Kasumi-1 (cell line): ENCODE measurements at places on chromosomes 2 and 18.

GRCh38 chr2:105362862-105363591 lies 25.7 kb downstream of the C2orf49 start:
- no peak for DNase-seq

DNA sequence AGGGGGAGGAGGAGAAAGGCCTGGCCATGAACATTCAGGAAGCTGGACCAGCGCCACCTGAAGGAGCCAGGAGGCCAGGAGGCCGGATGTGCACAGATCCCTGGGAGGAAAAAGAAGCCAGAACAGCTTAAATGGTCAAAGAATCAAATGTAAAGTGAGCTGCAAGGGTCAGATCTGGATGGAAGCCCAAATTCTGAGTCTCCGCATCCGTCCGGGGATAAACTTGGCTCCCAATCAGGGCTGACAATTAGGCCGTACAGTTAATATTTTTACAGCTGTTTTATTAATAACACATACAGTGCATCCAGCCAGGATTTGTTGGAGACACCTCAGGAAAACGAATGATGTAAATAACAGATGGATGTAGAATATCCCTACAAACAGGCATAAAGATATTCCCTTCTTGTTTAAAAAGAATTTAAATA lies 495.1 kb upstream of the TCF4 start:
- DNase-seq = no peak

DNA sequence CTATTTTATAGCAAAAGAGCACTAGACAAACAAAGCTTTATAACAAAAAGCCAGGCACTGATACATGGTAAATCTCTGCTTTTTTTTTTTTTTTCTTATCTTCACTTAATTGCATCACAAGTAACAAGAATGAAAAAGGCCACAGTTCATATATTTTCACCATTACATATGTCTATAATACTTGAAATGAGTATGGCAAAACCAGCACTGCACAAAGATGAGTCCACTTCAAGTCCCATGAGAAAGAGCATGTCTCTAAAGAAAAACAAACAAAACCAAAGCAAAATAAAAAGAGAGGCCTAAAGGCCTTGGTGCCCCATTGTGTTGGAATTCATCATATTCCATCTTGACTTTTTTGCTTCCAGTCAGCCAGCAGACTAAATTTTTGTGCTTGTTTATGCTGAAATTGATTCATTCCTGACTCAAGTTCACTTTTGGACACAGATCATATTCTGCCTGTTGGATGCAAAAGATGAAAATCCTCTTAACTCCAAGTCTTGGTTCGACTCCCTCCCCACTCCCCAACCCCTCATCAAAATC lies 264.9 kb upstream of the CCDC68 start:
- no peak for DNase-seq

DNA sequence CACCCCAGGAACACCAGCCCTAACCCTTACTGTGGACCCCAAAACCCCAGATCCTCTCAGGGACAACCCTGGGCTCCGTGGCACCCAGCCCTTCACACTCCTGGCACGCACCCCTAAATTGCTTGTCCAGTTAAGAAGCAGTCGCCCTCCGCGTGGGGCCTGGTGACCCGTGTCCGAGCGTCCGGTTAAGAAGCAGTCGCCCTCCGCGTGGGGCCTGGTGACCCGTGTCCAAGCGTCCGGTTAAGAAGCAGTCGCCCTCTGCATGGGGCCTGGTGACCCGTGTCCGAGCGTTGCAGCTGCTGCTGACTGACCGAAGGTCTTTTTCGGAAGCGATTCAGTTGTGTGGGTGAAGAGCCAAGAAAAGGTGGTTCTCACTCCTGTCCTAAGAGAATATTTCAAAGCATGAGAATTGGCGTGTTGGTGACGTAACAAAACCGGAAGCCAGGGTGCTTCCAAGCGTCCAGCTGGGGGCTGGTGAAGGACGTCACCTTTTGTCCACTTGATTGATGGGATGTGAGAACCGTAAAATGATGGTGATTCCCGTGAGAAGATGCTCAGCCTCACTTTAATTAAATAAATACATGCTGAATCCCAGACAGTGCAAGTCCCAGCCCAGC lies 70.5 kb downstream of the KCNG2 start:
- DNase-seq = no peak

DNA sequence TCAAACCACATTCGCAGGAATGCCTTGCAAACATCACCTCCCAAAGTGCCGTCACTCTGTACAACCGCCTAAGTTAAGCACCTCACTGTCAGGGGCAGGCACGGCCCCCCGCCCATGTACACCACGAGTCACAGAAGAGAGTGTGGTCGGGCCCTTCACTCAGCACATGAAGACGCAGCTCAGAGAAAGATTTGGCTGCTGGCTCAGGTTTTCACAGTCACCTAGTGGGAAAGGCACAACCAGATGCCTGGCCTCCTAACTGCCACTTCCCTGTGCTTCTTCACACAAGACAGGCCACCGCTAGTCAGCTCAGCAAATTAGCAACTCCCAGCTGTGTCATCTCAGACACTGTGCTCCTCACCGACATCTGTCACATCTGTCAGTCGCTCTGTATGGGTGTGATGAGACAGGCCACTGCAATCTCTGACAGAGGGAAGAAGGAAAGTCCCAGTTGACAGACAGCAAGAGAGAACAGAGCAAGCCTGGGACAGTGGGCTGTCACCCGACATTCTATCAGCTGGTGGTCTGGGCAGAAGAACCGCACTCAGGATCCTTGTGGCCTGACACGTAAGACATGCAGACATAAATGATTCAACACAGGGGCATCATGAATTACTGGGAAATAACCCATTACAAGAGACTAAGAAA lies 60.8 kb downstream of the CRACDL start:
- no peak for DNase-seq

DNA sequence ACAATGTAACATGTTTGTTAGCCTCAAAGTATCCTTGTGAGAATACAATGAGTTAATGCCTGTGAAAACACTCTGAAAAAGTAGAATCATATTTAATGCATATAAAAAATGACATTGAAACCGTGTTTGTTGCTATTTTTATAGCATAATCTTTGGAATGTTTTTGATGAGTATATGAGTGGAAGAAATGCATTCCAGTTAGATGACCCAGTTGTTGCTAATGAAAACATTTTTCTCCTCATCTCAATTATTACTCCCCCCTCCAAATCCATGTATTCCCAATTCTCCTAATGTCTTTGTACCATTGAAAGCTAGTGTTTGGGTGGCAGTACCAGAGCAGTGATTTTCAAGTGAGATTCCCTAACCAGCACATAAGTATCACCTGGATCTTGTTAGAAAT lies 67.1 kb upstream of the DSEL start:
- no peak for DNase-seq

DNA sequence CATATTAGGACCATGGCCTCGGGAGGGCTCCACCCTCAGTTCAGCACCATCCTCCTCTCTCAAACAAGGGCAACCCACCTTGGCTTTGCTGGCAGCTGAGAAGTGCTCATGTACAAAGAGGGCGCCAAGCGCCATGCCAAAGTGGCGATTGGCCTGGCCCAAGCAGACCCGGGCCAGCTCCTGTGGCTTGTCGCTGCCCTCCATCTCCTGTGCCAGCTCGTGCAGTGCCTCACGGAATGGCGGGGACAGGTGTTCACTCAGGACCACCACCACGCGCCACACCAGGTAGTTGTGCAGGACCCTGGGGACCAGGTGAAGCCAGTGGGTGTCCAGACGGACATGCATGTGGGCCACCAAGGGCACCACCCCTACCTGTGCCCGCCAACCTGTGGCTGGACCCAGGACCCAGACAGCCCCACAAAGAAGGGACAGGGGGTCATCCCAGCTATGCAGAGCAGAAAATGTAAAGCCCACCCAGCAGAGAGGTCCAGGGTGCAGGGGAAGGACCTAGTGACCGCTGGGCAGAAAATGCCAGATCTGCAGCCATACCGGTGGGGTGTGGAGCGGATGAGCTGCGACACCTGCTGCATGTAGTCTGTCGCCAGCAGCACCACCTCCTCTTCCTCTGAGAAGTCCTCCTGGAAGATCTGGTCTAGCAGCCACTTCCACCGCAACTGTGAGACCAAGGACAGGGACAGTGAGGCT lies 3.6 kb downstream of the ECEL1 start:
- DNase-seq = no peak

DNA sequence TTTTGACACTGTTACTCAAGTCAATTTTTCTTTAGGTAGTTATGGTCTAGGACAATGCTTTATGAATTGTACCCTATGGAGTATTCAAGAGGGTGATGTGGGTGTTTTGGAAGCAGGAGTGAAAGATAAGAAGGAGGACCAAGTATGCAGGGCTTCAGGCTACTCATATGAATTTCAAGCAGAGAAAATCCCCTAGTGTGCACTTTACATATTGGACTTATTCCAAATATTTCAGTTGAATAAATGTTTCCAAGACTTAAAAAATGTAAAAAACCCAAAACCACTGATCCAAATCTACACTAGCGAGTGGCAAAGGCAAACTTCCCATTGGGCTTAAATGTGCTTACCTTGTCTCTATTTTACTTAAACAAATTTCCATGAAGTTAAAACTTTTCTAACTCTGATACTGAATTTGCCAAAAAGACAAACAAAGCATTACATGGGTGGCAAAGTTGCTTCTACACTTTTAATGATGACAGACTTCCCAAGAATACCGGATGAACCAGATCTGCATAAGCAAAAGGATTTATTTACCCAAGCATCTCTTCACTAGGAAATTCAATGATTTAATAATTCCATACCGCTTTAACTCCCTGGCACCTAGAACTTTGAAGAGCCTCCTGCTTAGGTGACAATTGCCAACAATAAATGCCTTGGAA lies 1233.5 kb upstream of the NXPH2 start:
- no peak for DNase-seq

DNA sequence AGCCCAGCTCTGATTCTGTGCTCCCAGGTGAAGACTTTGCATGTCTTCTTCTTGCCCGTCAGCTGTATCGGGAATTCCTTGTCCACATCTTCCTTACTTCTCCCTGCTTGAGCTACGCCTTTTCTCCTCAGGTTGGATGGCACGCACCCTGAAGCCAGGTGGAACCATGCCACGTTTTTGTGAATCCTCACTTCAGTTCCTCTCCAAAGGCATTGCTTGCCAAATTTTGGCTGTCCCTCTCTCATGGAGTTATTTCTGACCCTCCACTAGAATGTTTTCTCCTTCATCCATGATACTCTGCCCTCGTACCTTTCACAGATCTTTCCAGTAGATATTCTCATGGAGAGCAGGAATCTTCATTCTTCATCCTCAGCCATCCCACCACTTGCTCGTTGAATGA lies 20.2 kb downstream of the ZCCHC2 start:
- DNase-seq = no peak

DNA sequence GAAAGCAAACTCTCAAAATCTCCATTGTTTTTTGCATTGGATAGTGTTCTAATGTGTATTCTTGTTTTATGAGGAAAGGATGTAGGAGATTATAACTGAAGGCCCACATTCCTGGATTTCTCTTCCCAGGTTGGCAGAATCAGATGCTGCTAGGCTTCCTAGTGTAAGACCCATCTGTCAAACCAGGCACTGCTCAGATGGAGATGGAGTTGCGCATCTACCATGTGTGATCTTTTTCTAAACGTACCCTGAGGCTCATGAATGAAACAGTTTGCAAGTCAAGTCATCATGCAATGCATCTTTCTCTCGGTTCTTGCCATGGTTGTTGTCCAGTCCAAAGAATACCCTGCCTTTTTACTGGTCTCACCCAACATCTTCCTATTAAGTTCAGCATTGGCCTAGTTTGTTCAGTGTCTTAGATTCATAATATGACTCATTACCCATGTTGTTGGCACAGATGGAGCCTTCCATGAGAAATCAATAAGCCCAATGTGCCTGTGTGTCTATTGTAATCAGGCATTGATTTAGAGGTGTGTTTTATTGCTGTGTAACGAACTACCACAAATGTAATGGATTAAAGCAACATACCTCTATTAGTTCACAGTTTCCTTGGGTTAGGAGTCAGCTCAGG lies 127.4 kb downstream of the NYAP2 start:
- DNase-seq = no peak

DNA sequence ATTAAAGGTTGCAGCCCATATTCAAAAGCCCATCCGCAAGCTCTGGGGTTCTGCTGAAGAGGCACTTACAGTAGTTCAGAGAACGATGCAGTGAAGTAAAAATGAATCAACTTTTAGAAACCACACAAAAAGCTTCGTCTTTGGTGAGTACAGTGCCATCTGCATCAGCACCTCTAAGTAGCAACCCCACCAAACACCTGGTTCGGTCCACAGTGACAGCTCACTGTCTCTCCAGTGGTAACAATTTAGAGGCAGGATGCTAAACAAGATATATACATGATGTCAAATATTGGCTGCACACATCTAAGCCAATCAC lies 275.4 kb upstream of the TCF4 start:
- DNase-seq = no peak

GRCh38 chr2:230870544-230871360 lies 6.0 kb downstream of the ITM2C start:
- DNase-seq = peak; percentile 38

DNA sequence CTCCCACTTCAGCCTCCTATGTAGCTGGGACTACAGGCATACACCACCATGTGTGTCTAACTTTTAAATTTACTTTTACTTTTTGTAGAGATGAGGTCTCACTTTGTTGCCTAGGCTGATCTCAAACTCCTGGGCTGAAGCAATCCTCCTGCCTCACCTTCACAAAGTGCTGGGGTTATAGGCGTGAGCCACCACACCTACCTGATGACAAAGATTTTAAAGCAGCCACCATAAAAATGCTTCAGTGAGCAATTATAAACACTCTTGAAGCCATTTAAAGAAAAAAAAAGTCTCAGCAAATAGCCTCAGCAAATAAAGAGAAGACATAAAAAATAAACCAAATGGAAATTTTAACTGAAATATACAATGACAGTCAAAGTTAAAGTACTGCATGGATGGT lies 35.6 kb downstream of the MRPS5 start:
- no peak for DNase-seq

GRCh38 chr2:203688798-203689197 lies 17.6 kb upstream of the CD28 start:
- DNase-seq = no peak

- DNase-seq = peak; percentile 40
Observed at GRCh38 chr2:177296040-177296439, 31.5 kb upstream of the NFE2L2 start.

DNA sequence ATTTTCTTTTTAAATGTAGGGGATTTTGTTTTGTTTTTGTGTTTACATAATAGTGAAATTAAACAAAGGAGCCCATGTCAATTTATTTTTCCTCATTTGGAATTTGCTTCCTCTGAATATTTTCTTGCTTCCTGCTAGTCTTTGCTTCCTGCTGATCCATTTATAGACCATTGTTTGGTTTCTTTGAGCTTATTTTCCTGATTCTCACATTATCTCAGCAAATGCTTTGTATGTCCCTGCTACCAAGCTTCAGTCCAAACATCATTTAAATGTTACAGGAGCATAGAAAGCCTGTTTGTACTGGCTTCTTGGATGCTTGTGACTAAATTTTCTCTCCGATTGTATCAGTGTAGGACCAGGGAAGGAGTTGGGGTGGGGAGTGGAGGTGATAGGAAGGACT lies 127.3 kb upstream of the IL1R2 start:
- DNase-seq = no peak
